ENCODE measurements at places on chromosomes 3 and 15. TPM values are rescaled to one million over a fixed set of nuclear protein-coding genes. Genes with fewer than 3 reads are reported as not detected.

TNNC1 gene
- 2.7 TPM for total RNA-seq

ALS2CL gene
- 3.2 TPM for total RNA-seq

GMNC gene
- not detected for total RNA-seq

C3orf62 gene
- 1.1 TPM for total RNA-seq

APBA2 gene
- total RNA-seq = 14.7 TPM

AADACL2 gene
- total RNA-seq = not detected

CAMK2N2 gene
- 0.50 TPM for total RNA-seq
